ENCODE measurements at places on chromosomes 1 and 21.

DNA sequence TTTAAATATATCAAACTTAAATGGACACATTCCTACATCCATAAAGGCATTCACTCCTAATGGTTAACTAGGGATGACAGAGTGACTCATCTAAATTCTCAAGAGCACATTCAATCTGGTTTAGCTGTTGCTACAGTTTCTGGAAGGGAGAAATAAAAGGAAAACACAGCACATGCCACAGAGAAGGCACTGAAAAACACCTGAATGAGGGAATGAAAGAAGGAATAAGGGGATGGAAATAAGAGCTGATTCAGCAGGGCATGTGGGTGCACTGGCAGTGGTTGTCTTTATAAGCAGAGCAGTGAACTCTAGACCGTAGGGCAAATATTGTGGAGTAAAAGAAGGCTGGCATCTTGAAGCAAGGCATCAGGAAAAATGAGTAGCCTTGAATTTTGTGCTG, 79.3 kb downstream of the LHX4 start:
- DNase-seq = no peak

DNA sequence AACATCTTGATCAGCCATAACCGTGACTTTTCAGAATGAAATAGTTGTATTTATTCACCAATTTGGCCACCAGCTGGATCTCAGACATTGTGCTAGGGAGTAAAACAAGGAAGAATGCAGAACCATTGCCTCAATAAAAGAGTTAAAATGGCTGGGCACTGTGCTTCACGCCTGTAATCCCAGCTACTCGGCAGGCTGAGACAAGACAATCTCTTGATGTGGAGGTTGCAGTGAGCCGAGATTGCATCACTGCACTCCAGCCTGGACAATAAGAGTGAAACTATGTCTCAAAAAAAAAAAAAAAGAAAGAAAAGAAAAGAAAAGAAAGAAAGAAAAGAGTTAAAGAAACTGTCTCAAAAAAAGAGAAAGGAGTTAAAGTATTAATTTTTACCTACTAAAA, 199.5 kb downstream of the TPR start:
- no peak for DNase-seq

DNA sequence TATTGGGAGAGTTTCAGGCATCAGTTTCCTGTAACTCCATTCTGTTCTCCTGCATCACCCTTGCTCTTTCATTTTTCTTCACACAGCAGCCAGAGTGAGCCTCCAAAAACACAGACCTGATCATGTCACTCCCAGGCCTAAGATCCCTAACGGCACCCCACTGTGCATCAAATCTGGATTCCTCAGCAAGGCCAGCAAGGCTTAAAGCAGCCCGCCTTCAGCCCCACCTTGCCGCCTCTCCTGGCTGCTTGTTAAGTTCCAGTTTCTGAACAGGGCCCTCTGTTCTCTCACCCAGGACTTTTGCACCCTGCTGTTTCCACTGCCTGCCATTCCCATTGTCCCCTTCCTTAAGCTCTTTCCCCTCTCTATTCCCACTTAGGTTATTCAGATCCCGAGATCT, 29.3 kb downstream of the C1orf116 start:
- DNase-seq = no peak

GRCh38 chr1:8723010-8723409, 94.4 kb downstream of the RERE start:
- no peak for DNase-seq

DNA sequence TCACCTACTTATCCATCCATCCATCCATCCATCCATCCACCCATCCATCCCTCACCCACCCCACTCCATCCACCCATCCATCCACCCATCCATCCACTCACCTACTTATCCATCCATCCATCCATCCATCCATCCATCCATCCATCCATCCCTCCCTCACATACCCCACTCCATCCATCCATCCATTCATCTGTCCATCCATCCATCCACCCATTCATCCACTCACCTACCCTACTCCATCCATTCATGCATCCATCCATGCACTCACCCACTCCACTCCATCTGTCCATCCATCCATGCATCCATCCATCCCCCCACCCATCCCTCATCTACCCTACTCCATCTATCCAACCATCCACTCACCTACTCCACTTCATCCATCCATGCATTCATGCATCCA, 34.5 kb downstream of the DHRS3 start:
- no peak for DNase-seq

DNA sequence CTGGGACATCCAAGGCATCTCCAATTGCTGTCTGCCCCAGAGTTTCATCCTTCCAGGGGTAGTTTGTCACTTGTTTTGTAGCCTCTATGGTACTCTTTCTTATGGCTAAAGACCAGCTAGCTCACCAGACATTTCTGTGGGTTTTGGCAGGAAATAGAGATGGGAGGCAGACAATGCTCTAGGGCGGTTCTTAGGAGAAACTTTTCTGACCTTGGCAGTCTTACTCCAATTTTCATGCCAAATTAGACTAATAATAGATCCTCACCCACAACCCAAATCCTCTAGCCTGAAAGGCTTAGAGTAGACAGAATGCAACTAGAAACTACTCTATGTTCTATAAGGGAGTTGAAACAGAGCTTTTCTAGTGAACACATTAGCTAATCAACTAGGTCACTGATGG, 69.8 kb downstream of the LRIG2 start:
- DNase-seq = no peak

DNA sequence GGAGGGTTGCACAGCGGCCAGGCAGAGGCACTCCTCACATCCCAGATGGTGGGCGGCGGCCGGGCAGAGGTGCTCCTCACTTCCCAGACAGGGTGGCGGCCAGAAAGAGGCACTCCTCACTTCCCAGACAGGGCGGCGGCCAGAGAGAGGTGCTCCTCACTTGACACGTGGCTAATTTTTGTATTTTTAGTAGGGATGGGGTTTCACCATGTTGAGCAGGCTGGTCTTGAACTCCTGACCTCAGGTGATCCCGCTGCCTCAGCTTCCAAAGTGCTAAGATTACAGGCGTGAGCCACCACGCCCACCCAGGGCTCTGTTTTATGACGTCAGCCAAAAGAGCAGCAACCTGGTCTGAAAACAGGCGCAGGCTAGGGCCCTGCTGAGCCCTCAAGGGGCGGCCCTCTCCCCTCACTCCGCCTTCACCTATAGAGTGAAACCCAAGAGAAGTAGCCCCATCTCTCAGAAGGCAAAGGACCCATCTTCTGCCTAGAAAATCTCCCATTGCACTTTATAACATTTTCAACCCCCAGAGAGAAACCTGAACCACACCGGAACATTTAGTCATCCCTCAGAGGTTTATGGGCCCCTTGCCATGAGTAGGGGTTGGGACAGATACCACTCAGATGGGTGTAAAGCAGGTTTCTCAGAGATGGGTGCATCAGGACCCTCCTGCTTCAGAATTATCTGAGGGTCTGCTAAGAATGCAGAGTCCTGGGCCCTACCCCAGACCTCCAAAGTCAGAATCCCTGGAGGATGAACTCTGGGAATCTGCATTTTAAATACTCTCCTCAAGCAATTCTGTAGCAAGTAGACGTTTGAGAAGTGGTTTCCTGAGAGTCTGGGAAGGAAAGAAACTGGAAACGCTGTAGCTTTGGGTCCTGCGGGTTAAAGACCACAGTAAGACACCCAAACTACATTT, 40.8 kb downstream of the CDK18 start:
- DNase-seq = no peak

GRCh38 chr1:23185381-23185780, 16.7 kb upstream of the LUZP1 start:
- no peak for DNase-seq

GRCh38 chr1:4916610-4917009, 262.2 kb downstream of the AJAP1 start:
- DNase-seq = no peak

DNA sequence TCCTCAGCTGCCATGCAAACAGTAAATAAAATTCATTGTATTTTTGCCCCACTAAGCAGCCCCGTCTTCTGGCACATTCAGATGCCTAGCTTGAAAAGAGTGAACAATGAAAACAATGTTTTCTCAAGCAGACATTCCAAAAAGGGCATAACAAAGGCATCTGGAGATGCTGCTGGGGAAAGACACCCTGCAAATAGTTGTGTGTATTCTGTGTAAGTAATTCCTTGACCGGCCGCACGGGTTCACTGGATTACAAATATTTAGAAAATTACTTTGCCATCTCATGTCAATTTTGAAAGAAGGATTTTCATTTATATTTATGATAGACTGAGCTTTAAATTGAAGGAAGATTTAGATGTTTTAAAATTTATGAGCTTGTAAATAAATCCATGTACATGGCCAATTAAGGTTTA, 142.2 kb downstream of the SLC45A1 start:
- no peak for DNase-seq

DNA sequence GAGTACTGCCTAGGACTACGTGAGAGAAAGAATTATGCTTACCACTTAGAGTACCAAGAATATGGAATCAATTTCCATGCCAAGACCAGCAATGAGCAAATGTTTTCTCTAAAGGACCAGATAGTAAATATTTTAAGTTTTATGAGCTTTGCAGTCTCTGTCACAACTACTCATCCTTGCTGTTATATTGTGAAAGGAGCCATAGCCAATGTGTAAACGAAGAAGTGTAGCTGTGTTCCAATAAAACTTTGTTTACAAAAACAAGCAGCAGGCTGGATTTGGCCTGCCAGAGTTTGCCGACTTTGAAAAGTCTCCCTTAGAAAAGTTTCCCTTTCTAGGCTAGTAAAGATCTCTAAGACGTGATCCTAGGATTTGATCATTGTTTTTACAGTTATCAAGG, 128.8 kb downstream of the PDE4B start:
- no peak for DNase-seq

GRCh38 chr1:232335741-232336293, 294.1 kb downstream of the SIPA1L2 start:
- no peak for DNase-seq

- DNase-seq = peak; percentile 16
These were observed 17.9 kb downstream of the UBL4B start for GRCh38 chr1:110130113-110130591.

DNA sequence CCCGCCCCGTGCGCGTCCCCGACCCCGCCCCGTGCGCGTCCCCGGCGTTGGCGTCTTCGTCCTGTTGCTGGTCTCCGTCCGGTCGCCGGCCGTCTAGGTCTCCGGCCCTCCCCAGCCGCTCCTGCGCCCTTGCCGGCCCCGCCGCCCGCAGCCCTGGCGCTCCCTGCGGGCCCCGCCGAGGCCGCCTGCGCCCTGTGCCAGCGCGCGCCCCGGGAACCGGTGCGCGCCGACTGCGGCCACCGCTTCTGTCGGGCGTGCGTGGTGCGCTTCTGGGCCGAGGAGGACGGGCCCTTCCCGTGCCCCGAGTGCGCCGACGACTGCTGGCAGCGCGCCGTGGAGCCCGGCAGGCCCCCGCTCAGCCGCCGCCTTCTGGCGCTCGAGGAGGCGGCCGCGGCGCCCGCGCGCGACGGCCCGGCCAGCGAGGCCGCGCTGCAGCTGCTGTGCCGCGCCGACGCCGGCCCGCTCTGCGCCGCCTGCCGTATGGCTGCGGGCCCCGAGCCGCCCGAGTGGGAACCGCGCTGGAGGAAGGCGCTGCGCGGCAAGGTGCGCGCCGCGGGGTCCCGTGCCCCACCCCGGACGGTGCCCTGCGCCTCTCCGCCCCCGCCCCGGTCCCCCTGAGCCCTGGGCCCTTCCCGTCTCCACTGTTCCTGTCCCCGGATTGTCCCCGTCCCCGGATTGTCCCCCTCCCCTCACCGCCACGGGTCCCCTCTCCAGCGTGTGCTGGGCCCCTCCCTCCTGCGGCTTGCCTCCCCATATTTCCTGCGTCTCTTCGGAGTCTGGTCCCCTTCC, at the start of gene RNF187:
TSS of gene RNF187 (plus strand) at position 47 of the 789 bp plus-strand sequence.
- peak; percentile 50 for DNase-seq

GRCh38 chr1:231040019-231040799, at the start of gene FAM89A:
FAM89A (minus strand) TSS chr1:231040254; CDS start chr1:231040211, 43 bp downstream.
- DNase-seq = peak; percentile 75

DNA sequence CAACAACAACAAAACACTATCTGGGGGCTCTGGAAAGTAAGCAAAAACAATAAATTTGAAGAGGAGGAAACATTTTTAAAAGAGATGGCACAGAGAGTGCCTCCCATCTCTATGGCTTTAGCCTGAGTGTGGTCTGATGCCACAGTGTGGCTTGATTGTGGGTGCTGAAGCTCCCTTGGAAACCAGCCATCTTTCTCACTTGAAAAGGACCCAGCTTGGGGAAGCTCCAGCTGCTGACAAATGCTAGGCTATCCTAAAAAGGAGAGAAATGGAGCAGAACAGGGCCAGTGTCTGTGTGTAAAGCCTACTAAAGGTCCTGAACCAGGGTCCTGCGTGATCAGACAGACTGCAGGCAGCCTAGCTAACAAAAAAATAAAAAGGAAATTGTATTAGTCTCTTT, 642.0 kb upstream of the PTBP2 start:
- DNase-seq = no peak

GRCh38 chr21:17796037-17796403, 23.1 kb downstream of the C21orf91 start:
- no peak for DNase-seq

DNA sequence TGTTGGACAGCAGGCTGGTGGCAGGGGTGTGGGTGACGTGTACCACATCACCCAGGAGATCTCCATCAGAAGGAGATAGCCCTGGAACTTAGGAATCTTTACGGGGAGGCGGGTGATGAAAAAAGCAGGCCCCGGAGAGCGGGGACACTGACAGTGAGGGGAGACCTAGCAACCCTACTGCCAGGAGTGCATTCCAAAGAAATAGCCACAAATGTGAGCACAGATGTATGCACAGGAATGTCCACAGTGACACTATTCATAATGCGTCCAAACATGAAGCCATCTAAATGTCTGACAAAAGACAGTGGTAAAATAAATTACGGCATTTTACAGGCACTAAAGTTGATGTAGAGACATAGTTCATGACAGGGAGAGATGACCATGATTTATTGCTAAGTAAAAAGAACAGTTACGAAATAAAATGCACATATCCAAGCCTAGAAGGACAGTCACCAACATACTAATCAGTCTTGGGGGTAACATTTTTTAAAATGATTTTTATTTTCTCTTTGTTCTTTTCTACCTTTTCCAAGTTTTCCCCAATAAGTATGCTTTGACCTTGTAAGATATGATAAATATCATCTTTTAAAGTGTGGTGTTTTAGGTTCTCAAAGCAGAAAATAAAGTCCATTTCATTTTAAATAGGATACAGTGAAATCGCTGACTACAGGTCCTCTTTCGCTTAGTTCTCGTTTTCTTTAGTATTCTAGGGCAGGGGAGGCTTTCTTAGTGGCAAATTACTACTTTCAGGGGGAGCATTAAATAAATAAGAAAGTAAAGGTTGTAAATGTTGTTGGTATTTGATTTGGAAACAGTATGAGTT, 21.3 kb downstream of the CD247 start:
- DNase-seq = no peak

- DNase-seq = no peak
These were observed 254.8 kb downstream of the KIF26B start for GRCh38 chr1:245409341-245410195.

DNA sequence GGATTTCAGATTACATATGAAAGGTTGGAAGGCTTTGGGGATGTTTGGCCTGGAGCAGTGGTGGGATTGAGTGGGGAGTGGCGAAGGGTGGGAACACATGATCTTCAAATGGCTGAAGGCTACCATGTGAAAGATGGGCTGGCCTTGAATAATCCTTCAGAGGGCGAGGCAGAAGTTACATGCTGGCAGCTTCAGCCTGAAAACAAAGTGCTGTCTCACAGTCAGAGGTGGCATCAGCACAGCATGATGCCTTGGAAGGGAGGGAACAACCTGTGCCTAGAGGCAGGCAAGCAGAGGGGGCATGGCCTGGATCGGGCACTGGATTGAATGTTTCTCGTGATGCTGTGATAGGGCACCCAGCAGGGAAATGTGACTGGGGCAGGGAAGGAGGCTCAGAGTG, 130.8 kb downstream of the BEND5 start:
- DNase-seq = no peak
